ENCODE measurements at places on chromosomes 7 and 10. TPM values are rescaled to one million over a fixed set of nuclear protein-coding genes. Genes with fewer than 3 reads are reported as not detected.

DNA sequence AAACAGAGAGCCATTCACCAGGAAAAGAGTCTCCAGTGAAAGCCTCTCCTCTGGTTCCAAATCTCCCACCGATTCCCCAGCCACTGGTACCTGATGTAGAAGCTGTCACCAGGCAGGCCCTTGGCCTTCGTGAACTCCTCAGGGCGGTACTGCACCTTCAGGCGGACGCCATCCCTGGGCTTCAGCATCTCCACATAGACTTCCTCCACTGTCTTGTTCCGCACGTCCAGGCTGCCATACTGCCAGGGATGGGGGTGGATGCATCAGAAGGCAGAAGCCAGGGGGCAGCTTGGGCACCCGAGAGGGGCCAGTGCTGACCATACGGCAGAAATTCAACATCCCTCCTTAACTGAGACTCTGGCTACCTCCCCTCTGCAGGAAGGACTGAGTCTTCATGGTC, 118.8 kb downstream of the DLG5 start:
- no peak for DNase-seq
- H3K4me3 ChIP-seq, result no peak overlapping the region
- no peaks in the 10 kb centered on the region for H3K4me1 ChIP-seq
- H3K36me3 ChIP-seq, result no peaks in the 10 kb centered on the region
- no peaks in the 10 kb centered on the region for H3K27me3 ChIP-seq
- no peak overlapping the region for H3K27ac ChIP-seq

DNA sequence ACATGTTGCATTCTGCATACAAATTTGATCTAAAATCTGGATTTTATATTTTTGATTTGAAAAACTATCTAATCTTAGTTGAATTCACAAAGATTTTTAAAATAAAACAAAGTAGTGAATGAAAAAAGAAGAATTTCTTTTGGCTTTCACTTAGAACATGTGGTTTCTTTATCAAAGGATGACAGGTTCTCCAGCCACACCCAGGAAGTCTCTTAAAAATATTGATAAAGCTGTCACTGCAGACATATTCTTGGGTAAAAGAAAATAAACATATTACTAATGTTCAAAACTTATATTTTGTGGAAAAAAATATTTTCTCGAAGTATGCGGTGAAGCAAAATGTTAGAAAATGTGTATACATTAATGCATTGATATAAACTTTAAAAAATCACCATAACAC, 44.3 kb downstream of the ARL4A start:
- no peak overlapping the region for H3K27ac ChIP-seq
- H3K27me3 ChIP-seq, result no peaks in the 10 kb centered on the region
- H3K4me3 ChIP-seq, result no peak overlapping the region
- no peak for DNase-seq
- H3K4me1 ChIP-seq, result peaks cover 24% of the 10 kb centered on the region

DNA sequence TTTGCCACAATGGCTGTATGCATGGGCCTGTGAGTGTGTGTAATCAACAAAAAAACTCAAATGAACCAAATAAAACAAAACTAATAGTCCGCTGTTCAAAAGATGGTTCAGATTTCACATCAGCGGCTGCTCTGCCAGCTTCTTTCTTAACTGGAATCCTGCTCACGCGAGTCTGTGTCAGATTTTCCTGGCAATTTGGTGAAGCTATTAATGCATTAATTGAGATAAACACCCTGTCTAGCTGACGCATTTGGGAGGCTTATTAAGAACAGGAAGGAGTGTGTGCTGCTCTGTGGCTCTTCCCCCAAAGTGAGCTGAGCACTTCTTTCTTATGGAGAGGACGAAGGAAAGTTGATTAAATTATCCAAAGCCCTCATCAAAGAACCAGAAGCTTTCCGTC, 336.6 kb upstream of the MKI67 start:
- H3K27me3 ChIP-seq, result peaks cover 2% of the 10 kb centered on the region
- no peaks in the 10 kb centered on the region for H3K4me1 ChIP-seq
- no peak for DNase-seq

DNA sequence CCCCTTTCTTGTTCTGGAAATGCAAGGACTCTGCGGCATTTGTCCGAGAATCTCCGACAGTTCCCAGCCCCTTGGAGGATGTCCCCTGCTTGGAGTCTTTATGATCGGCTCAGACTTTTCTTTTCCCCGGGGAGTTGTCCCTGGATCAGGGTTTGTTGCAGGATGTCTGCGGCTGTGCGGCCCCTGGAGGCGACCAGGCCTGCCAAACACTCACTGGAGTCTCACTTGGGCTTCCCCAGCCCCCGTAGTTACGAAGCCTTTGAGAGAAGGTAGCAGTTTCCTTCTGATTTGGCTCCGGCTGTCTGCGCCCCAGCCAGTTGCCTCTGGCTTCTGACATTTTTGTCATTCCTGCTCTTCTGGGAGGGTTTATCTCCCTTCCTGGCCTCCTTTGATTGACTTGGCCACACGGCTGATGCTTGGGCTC, 16.1 kb downstream of the COL26A1 start:
- H3K36me3 ChIP-seq, result no peaks in the 10 kb centered on the region
- H3K27me3 ChIP-seq, result peaks cover 4% of the 10 kb centered on the region
- no peak overlapping the region for H3K4me3 ChIP-seq
- DNase-seq, result no peak

DNA sequence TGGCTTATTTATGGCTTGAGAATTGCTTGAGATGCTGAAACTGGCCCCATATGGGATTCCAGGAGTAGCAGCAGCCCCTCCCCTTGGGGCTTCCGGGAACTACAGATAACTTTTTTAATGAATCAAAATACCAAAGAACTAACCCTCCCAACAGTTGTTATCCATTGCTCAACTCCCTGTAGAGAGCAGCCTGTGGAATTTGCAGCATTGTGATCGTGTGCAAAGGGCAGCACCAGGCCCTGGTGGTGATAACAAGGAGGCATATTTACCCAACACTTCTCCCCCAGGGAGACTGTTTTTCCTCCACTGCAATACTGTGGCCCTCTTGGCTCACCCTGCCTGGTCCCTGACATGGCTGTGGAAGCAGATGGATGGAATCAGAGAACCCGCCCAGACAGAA, 196.2 kb downstream of the PLXNA4 start:
- no peak overlapping the region for H3K4me3 ChIP-seq
- no peaks in the 10 kb centered on the region for H3K4me1 ChIP-seq
- no peak overlapping the region for H3K27ac ChIP-seq
- H3K27me3 ChIP-seq, result peaks cover 1% of the 10 kb centered on the region
- H3K36me3 ChIP-seq, result no peaks in the 10 kb centered on the region

GRCh38 chr10:133438711-133439273, 14.4 kb upstream of the SPRN start:
- H3K4me3 ChIP-seq, result no peak overlapping the region
- no peak overlapping the region for H3K27ac ChIP-seq
- no peaks in the 10 kb centered on the region for H3K27me3 ChIP-seq
- H3K36me3 ChIP-seq, result no peaks in the 10 kb centered on the region

- H3K4me3 ChIP-seq, result no peak overlapping the region
- H3K27me3 ChIP-seq, result no peaks in the 10 kb centered on the region
- no peaks in the 10 kb centered on the region for H3K36me3 ChIP-seq
- no peaks in the 10 kb centered on the region for H3K4me1 ChIP-seq
- H3K27ac ChIP-seq, result no peak overlapping the region
These were observed 19.1 kb downstream of the ABLIM1 start for GRCh38 chr10:114638821-114639625.

DNA sequence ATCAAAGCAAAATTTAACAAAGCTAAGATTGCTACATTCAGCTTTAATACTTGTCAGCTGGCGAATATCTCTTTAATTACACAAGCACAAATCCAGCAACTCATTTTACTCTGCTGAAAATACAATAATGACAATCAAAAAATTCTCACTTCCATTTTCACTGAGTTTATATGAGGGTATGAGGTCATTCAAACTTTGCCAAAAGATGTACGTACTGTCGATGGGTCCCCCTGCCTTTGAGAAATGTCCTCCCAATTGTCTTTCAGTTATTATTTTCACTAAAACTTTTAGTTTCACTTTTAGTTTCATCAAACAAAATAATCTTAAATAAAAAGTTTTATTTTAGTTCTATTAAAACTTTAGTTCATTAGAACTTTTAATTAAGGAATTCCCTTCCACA, 159.5 kb upstream of the WDR11 start:
- H3K27me3 ChIP-seq, result no peaks in the 10 kb centered on the region
- no peak overlapping the region for H3K4me3 ChIP-seq
- peaks cover 3% of the 10 kb centered on the region for H3K4me1 ChIP-seq
- H3K36me3 ChIP-seq, result no peaks in the 10 kb centered on the region

GRCh38 chr7:94933256-94933990, 26.0 kb downstream of the PPP1R9A start:
- no peak overlapping the region for H3K27ac ChIP-seq
- peaks cover 2% of the 10 kb centered on the region for H3K27me3 ChIP-seq
- no peak for DNase-seq
- H3K36me3 ChIP-seq, result no peaks in the 10 kb centered on the region
- H3K4me3 ChIP-seq, result no peak overlapping the region

DNA sequence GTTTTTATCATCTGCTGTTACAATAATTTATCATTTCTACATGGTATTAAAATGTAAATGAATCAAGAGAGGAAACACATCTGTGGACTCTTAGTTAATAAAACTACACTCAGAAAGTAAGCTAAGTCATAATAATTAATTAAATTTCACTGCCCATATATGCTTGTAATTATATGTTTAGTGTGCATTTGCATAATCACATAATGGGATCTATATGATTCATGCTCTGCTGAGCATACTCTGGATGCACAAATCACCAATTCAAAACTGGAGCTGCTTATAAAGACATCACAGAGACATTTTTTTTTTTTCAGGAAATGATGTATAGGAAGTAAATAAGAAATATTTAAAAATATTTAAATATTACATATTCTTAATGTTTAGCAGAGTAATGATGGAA, 151.6 kb upstream of the STEAP4 start:
- no peak overlapping the region for H3K27ac ChIP-seq
- H3K4me3 ChIP-seq, result no peak overlapping the region
- no peaks in the 10 kb centered on the region for H3K36me3 ChIP-seq
- no peak for DNase-seq
- no peaks in the 10 kb centered on the region for H3K27me3 ChIP-seq
- H3K4me1 ChIP-seq, result no peaks in the 10 kb centered on the region

DNA sequence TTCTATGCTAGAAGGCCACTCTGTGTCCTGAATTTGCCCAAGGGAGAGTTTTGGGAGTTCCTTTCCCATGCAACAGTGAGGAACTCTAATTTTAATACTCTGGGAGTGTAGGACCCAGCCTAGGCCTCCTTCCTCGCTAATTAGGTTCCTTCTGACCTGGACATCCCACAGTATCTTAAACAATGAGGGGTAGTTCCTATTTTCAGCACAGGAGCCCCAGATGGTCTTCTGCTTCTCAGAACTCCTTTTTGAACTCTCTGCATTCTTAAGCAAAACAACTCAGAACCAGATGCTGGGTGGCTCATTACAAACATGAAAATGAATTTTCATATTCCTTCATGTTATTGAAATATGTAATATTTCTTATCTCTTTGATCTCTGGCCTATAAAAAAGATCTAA, 116.9 kb downstream of the LRMDA start:
- H3K36me3 ChIP-seq, result peaks cover 1% of the 10 kb centered on the region
- no peaks in the 10 kb centered on the region for H3K4me1 ChIP-seq
- no peak overlapping the region for H3K4me3 ChIP-seq
- DNase-seq, result no peak

DNA sequence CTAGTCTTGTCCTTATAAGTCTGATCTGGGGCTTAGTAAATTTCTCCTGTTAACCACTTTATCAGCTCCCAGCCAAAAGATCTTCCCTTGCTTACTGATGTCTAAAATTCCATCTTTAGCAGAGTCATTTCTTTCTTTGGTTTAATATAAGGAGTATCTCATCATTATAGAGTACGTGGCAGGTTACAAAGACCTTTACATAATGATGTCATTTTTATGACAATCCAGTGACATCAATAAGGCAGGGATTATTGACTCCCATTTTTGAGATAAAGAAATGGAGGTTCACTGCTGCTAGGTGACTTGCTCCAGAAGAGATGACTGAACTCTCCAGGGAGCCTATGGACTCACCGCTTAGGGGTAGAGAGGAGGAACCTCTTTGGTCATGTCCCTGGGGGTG, 8.1 kb upstream of the IFRD1 start:
- peaks cover 1% of the 10 kb centered on the region for H3K27me3 ChIP-seq
- no peak overlapping the region for H3K27ac ChIP-seq
- H3K4me3 ChIP-seq, result no peak overlapping the region
- H3K4me1 ChIP-seq, result no peaks in the 10 kb centered on the region

DNA sequence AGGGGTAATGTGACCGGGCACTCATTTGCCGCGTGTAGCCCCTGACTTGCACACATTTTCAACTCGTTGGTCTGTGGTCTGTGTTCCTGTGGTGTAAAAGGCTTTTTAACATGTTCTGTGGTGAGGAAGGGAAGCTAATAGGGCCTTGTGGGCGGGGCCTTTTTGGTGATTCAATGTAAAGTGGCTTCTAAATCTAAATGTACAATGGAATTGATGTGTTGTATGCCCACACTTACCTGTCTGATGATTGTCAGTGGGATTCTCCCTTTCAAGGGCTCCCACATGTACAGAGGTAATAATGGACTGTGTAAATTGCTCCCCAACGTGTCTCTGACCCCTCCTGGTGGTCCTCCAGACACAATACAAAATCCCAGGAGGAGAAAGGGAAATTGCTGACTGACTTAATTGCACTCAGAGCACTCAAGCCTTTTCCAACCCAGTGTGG, 43.1 kb upstream of the GATAD1 start:
- H3K27ac ChIP-seq, result no peak overlapping the region
- peak; percentile 52 for DNase-seq
- no peaks in the 10 kb centered on the region for H3K36me3 ChIP-seq
- H3K4me1 ChIP-seq, result peaks cover 8% of the 10 kb centered on the region
- no peak overlapping the region for H3K4me3 ChIP-seq

DNA sequence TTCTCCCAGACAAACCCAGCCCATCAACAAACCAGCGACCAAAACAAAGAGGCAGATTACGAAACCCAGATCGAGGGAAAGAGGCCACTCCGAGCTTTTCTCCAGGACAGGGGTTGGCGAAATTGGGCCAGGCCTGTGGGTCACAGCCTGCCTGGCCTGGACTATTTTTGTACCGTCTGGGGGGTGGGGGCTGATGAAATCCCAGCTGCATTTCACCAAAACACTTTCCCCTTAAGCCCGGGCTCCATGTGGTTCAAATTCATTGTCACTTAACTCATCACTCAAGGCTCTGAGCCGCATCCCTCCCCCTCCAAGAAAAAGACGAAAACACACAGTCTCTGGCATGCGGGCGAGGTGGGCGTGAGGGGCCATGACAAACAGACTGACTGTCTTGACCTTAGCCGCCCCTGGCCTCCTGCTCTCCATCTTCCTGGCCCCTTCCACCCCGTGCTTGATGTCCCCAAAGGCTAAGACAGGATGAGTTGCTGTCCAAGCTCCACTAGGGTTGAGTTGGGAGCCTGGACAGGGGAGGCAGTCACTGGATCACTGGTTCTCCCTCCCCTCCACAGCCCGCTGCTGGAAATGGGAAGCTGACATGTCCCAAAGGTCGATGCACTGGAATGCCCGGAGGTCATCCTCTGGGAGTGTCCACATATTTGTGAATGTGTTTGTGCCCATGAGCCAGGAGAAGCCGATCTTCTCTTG, 19.2 kb downstream of the TMEM270 start:
- no peaks in the 10 kb centered on the region for H3K4me1 ChIP-seq
- no peak for DNase-seq
- no peaks in the 10 kb centered on the region for H3K36me3 ChIP-seq
- no peak overlapping the region for H3K27ac ChIP-seq

Gene SHTN1
- total RNA-seq, result 0.53 TPM

Gene GRM3
- total RNA-seq, result not detected

Gene LOXL4
- not detected for total RNA-seq

Gene GTPBP4
- total RNA-seq, result 107 TPM

Gene TRPV5
- not detected for total RNA-seq

Gene LHFPL3
- total RNA-seq, result not detected

Gene PRTFDC1
- 0.36 TPM for total RNA-seq

Gene ADAMTS14
- total RNA-seq, result not detected

All from activated CD4-positive, alpha-beta memory T cell treated with anti-CD3 and anti-CD28 coated beads for 36 hours (primary cell).